NCI-H1092 treated with DMSO at 0.1 percent for 48 hours (cell line): ENCODE measurements at places on chromosomes 3 and 15.

DNA sequence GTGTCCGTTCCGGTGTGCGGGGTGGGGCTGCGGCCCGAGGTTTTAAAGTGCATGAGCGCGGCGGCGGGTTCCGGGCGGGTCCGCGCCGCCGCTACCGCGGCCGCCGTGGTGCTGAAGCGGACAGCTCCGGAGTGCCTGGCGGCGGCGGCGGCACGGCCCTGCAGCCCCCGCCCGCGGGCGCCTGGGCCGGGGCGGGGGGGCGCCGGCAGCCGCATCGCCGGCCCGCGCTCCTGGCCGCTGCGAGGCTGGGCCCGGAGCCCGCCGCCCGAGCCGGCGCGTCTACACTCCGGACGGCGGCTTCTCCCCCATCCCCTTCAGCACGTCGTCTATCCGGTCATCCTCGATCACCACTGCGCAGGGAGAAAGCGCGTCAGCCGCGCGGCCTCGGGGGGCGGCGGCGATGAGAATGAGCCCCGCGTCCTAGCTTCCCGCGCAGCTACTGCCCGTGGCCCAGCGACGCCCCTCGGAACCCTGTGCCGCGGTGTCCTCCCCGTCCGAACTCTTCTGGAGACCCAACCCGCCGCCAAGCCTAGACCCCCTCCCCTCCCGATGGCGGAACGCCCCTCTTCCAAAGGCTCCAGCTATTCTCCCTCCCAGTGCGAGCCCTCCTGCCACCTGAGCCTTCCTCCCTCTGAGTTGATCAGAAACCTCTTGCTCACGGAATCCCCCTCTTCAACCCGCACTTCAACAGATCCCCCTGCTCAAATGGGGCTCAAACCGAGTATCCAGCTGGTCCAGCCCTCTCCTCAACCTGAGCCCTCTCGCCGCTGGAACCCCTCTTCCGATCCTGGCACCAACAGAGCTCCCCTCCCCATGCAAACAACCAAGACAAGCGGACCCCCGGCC is 1.3 kb downstream of the CAMK2N2 start:
- DNase-seq = peak; percentile 27

DNA sequence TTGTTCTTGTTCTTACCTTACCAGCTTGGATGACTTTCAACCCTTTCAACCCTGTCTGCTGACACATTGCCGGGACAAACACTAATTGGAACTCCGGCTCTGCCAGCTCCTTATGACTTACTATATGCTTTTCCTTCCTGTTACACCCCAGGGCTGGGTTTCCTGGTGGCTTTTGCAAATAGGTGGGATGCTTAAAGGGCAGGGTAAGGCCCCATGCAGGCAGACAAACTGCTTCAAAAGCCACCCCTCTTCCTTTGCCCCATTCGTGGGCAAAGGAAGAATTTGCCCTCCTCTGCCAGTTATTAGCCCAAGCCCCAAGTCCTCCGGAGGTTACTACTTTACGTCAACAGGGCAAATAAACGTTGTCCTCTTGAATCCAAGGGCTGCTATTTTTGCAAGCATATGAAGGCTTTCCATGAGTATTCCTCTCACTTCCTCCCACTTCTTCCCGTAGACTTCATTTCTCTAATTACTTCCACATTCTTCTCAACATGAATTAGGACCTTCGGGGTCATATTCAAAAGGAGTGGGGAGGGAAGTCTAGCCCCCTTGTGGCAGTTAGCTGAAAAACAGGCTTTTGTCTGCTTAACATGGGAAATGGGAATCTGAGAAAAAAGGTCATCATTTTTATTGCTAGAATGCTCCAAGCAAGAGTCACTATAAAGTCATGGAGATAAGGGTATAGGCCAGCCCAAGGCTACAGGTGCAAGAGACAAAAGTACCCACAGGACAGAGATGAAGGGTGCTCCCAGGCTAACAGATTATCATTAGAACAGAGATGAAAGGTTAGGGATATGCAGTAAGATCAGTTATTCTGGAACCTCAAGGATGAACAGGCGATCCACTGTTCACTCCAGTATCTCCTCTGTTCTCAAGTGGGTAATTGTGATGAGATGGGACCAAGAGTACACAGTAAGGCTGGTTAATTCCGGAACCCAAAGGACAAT is 56.3 kb upstream of the FSTL1 start:
- peak; percentile 3 for DNase-seq

DNA sequence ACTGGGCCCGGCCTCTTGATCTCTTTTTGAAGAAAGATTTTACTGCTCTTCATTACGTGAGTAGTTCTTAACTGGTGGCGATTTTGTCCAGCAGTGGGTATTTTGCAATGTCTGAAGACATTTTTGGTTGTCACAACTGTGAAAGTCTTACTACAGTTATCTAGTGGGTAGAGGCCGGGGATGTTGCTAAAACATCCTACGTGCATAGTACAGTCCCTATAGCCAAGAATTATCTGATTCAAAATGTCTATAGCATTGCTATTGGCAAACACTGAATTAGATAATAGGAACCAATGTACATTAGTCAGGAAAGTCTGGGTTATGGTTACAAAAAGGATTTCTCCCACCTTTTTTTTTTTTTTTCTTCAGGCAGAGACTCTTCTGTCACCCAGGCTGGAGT is 38.1 kb downstream of the FOXL2 start:
- DNase-seq = no peak

DNA sequence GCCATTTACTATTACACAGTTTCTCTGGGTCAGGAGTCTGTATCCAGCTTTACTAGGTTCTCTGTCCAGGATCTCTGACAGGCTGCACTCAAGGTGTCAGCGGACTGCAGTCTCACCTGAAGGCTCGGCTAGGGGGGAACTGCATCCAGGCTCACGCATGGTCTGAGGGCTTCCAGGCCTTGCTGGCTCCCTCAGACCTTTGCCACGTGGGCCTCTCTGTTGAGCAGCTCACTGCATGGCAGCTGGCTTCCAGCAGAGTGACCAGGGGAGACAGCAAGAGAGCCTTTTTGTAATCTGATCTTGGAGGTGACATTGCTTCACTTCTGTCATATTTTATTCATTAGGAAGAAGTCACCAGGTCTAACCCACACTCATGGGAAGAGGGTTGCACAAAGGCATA is 152.3 kb downstream of the CACNA2D3 start:
- DNase-seq = no peak

- no peak for DNase-seq
These were observed 27.3 kb downstream of the MYO1E start for GRCh38 chr15:59345326-59345725.

- DNase-seq = no peak
These were observed 100.0 kb upstream of the IGF1R start for GRCh38 chr15:98548139-98548971.

DNA sequence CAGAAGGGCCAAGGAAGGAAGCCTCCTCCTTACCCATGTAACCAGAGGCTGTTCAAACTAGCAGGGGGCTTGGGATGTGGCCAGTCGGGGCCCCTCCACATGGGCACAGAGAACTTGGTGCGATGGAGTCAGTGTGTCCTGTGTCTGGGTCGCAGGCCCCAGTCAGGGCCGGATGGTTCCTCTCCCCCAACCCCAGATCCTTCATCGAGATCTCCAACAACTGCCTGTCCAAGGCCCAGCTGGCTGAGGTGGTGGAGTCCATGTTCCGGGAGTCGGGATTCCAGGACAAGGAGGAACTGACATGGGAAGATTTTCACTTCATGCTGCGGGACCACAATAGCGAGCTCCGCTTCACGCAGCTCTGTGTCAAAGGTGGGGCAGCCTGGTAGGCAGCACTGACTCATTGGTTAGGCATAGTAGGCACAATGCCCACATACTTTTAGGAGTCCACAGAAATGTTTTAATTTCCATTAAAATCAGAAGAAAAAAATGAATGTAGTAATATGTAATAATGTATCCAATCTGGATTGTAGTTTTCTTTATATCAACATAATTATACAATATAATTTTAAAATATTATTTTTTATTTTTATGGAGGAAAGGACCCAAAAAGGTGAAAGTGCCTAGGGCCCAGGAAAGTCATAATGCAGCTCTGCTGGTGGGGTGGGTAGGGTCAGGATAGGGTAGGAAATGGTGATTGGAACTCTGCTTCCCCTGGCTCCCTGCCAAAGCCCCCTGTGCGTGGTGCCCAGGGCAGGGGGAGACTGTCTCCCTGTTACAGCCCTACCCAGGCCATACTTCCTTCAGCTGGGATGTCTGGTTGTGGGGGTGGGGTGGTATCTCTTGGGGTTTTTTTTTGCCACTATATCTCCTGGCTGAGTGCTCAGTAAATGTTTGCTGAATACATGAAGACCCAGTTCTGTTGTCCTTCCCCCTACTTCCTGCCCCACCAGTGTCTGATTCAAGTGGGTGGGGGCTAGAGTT is 18.6 kb downstream of the DUOX1 start:
- DNase-seq = no peak

DNA sequence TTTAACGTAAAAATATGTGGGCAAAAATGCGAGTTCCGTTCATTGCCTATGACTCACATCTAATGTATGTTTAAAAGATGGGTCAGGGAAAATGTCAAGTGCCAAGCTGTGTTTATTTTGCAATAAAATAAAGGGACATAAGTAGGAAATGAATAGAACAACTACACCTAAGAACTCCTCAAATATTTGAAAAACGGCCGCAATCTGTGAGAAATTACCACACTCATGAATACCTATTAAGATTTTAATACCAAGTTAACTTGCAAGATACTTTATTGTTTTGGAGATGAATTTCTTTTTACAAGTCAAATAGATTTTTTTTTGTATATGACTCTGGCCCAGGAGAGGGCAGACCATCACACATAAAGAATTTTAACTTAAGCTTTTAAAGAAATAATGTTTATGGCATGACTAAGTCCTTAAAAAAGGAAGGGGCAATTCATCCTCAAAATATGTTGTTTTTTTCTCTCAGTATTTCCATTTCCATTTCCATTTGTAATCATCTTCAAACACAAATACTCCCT is 152.7 kb downstream of the SUCNR1 start:
- peak; percentile 5 for DNase-seq

GRCh38 chr3:16378920-16379319 is 113.9 kb downstream of the OXNAD1 start:
- DNase-seq = no peak

- no peak for DNase-seq
These were observed 2.6 kb upstream of the PLA2G4B start for GRCh38 chr15:41836073-41836472.

GRCh38 chr3:8560366-8561007 is 58.9 kb downstream of the LMCD1 start:
- no peak for DNase-seq

DNA sequence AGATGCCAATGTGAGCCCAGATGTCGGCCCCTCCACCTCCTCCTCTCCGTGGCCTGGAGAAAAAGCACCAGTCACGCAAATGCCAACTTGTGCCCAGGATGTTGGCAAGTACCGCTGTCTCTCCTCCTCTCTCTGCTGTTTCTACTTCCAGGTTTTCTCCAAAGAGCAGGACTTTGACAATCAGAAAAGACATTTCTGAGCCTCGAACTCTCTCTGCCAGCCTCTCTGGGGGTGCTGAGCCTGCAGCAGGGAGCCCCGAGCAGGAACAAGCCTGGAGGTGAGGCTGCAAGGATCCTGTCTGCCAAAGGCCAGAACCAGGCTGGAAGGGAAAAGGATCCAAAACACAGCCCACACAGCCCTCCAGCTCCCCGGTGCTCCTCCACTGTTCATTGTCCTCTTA is 89.7 kb downstream of the SEC22A start:
- DNase-seq = no peak

GRCh38 chr15:44479343-44479742 is 51.9 kb downstream of the CTDSPL2 start:
- no peak for DNase-seq

- DNase-seq = no peak
These were observed 33.8 kb downstream of the RIOX2 start for GRCh38 chr3:97938444-97938843.

- DNase-seq = no peak
These were observed 611.2 kb upstream of the ARPP21 start for GRCh38 chr3:35028157-35028556.

DNA sequence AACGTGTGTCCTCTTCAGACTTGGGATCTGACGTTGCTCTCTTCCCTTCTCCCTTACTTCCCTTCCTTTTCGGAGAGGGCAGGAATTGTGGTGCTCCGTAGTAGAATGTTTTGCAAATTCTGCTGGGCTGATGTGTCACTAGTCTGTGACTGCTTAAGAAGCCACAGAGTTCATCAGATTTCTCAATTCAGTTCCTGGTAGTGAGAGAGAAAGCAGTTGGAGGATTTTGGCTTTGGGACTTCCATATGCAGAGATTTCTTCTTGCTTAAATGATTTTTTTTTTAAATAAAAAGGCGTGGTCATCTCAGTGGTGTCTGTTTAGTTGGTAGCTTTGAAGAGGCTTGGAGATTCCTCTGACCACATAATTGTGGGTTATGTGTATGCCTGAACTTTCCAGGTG is 10.1 kb downstream of the CEMIP start:
- no peak for DNase-seq
